ENCODE measurements at places on chromosomes 1 and 21. TPM values are rescaled to one million over a fixed set of nuclear protein-coding genes. Genes with fewer than 3 reads are reported as not detected.

Gene SMYD3
- 21.6 TPM for total RNA-seq

Gene NRIP1
- 27.0 TPM for total RNA-seq

Gene COG2
- total RNA-seq = 22.1 TPM

Gene FAM72D
- 0.79 TPM for total RNA-seq

Gene SDC3
- total RNA-seq = 284 TPM

Gene LAD1
- total RNA-seq = 33.3 TPM

Data from placental epithelial cell (primary cell).